ENCODE measurements at places on chromosomes 7 and 10. TPM values are rescaled to one million over a fixed set of nuclear protein-coding genes. Genes with fewer than 3 reads are reported as not detected.

GRCh38 chr7:131103997-131104396 lies 223.7 kb upstream of the MKLN1 start:
- no peak overlapping the region for H3K4me3 ChIP-seq
- peaks cover 41% of the 10 kb centered on the region for H3K4me1 ChIP-seq
- DNase-seq = no peak
- H3K27me3 ChIP-seq = no peaks in the 10 kb centered on the region

GRCh38 chr10:24969841-24970281 lies 17.5 kb upstream of the PRTFDC1 start:
- H3K27me3 ChIP-seq = no peaks in the 10 kb centered on the region
- H3K4me1 ChIP-seq = peaks cover 4% of the 10 kb centered on the region
- H3K4me3 ChIP-seq = no peak overlapping the region
- no peak for DNase-seq

LRIT1 gene
- total RNA-seq = not detected

DNA sequence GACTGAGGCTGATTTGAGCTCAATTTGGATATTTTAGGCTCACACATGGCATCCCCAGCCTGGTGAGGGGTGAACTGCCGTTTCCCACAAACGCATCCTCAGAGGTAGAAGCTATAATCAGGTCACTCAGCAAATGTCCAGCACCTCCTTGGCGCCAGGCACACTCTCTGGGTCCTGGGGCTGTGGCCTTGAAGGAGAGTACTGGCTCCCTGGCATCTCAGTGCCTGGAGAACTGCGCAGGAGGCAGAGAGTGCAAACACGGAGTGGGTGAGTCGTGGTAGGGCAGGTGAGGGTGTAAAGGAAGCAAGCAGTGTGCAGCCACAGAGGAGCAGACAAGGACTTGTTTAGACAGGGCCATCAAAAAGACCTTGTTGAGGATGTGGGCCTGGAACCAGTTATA lies 224.0 kb upstream of the ZNF32 start:
- no peak overlapping the region for H3K4me3 ChIP-seq
- H3K4me1 ChIP-seq = no peaks in the 10 kb centered on the region

DNA sequence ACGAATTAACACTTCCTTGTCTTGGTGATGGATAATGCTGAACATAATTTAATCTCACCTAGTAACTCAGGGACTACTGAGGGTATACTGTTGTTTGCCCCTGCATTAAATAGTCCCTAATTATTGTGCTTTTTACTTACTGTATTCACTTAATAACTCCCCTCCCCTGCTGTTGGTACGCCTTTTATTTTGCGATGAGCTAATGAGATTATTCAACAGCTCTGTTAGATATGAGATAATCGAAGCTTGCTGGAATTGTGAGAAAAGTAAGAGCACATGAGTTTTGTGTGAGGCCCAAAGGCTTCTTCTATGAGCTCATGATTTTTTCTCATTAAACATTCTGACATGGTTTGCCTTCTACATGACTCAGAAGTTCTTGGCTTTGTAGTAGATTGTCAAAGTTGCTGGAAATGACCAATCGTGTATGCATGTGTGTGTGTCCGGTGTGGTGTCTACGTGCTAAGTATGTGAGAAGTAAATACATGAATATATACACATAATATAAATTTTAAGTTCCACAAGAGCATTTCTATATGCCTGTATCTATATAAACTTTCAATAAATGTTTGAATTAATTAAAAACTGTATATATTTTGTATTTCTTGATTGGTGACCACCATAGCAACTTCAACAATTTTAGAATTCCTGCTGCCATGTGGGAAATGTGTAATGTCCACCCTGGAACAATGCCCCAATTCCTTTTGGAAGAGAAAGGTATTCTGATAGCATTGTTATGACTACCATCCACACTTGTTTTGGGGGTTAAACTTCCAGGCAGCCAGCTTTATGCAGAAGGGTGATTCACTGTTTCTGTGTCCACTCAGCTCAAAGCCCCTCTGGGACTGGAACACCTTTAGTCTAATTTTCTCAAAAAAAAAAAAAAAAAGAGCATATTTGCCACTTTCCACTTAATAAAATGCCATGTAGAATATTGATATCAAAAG lies 106.2 kb downstream of the SAMD9 start:
- no peaks in the 10 kb centered on the region for H3K36me3 ChIP-seq
- peaks cover 8% of the 10 kb centered on the region for H3K4me1 ChIP-seq
- H3K27ac ChIP-seq = no peak overlapping the region
- no peak for DNase-seq
- H3K27me3 ChIP-seq = peaks cover 21% of the 10 kb centered on the region

GRCh38 chr10:72883861-72884260 lies 9.7 kb upstream of the OIT3 start:
- DNase-seq = no peak
- H3K36me3 ChIP-seq = peaks cover 16% of the 10 kb centered on the region
- no peaks in the 10 kb centered on the region for H3K27me3 ChIP-seq
- no peak overlapping the region for H3K4me3 ChIP-seq
- H3K4me1 ChIP-seq = peaks cover 8% of the 10 kb centered on the region
- no peak overlapping the region for H3K27ac ChIP-seq

GRCh38 chr7:3043544-3044371 lies at the start of gene CARD11:
TSS of gene CARD11 (minus strand) at chr7:3043867. CDS start at chr7:2958506, 85,361 bp downstream.
- H3K36me3 ChIP-seq = peaks cover 35% of the 10 kb centered on the region
- peaks cover 29% of the 10 kb centered on the region for H3K4me1 ChIP-seq
- no peaks in the 10 kb centered on the region for H3K27me3 ChIP-seq
- peak; percentile 55 for DNase-seq

MEIG1 gene
- total RNA-seq = not detected

GRCh38 chr7:130940326-130940725 lies 206.3 kb upstream of the KLF14 start:
- H3K4me1 ChIP-seq = peaks cover 83% of the 10 kb centered on the region
- no peak for DNase-seq
- peak overlapping the region; percentile 66 for H3K4me3 ChIP-seq
- no peaks in the 10 kb centered on the region for H3K27me3 ChIP-seq

SSMEM1 gene
- total RNA-seq = not detected

DNA sequence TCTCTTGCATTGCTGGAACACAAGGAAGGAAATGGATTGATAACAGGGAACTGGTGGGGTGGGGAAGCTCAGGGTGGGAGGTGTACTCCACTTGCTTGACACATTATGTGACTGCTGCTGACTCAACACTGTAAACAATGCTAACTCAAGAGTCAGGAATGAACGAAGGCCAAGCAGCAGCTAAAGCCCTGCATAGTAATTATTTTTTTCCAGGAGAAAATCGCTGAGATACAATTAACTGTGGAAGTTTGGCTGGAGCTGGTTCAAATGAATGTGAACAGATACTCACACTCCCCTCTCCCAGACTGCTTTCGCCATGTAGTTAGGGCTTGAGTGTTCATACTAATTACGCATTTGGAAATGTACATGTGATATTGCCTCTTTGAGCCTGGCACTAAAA lies 170.9 kb upstream of the AOAH start:
- peaks cover 18% of the 10 kb centered on the region for H3K4me1 ChIP-seq
- H3K27me3 ChIP-seq = no peaks in the 10 kb centered on the region
- H3K27ac ChIP-seq = no peak overlapping the region
- no peak for DNase-seq
- H3K36me3 ChIP-seq = peaks cover 67% of the 10 kb centered on the region

AMPH gene
- 0.14 TPM for total RNA-seq

DNA sequence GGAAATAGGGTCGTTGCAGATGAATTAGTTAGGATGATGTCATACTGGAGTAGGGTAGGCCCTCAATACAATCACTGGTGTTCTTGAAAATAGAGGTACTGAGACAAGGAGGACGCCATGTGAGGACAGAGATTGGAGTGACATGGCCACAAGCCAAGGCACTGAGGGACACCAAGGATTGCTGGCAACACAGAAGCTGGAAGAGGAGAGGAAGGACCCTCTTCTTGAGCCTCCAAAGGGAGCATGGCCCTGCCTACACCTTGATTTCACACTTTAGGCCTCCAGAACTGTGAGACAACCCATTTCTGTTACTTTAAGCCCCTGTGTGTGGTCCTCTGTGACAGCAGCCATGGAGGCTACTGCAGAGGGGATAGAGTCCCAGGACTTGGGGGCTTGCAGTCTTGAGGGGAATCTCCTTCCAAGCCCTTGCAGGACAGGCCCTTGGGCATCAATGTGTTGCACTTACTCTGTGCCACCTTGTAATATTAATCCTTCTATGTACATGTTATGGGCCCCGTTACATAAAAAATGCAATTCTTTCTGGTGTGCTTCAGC lies 3.7 kb upstream of the AOC1 start:
- no peaks in the 10 kb centered on the region for H3K4me1 ChIP-seq
- H3K27me3 ChIP-seq = peaks cover 24% of the 10 kb centered on the region
- no peak overlapping the region for H3K27ac ChIP-seq
- H3K36me3 ChIP-seq = no peaks in the 10 kb centered on the region
- no peak for DNase-seq

DNA sequence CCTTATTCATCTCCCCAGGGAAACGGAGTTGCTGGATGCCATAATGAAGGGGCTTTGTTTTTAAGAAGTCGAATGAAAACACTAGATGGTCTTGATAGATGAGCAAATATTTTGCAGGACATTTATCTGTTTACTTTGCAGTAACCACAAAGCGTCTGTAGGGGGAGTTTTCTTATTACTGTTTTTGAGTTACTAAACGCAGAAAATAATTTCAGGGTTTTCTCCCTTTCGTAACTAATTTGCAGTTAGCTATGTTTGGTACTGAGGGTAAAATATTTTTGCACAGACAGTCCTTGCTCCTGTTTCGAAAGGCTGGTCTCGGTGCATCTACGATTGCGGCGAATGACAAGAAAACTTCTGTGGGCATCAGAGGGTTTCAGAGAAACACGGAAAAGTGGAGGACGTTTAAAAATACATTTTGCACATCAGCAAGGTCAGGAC lies 505.6 kb upstream of the MKI67 start:
- no peaks in the 10 kb centered on the region for H3K27me3 ChIP-seq
- no peak for DNase-seq
- no peak overlapping the region for H3K4me3 ChIP-seq
- no peaks in the 10 kb centered on the region for H3K36me3 ChIP-seq

DNA sequence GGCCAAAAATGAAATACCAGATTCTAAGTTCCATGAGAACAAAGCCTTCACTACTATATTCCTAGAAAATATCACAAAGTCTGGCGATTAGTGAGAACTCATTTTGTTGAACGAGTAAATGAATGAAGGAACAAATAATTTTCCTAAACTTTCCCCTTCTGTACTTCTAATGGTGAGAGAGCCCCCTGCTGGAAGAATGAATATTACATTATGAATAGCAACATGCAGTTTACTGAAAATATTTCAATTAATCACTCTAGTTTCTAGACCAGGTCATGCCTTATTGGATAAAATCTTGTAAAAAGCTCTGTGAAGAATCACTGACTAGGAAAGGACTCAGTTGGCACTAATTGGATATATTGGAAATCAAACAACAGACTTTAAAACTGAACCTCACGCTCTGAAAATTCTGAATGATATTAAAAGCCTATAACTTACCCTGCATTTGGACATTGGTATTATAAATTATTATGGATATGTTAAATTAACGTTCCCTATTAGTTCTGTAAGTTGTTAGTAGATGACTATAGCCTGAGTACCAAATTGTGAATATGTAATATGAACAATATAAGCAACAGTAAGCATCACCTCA lies 32.4 kb upstream of the MTPN start:
- H3K4me1 ChIP-seq = no peaks in the 10 kb centered on the region
- H3K27ac ChIP-seq = no peak overlapping the region
- no peak for DNase-seq
- H3K27me3 ChIP-seq = peaks cover 9% of the 10 kb centered on the region
- H3K4me3 ChIP-seq = no peak overlapping the region

DNA sequence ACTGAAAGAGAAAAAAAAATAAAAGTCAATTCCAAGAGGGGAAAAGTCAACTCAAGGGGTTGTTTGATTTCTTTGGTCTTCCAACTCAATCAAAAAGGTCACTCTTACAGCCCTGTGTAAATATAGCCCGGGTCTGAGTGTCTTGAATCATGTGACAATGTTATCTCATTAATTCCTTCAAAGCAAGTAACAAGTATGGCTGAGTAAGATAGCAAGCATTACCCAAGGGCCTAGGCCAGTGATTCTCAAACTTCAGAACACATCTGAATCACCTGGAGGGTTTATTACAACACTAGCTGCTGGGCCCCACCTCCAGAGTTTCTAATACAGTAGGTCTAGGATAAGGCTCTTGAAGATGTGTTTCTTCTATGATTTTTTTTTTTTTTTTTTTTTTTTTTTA lies 125.0 kb downstream of the PRLHR start:
- H3K4me3 ChIP-seq = no peak overlapping the region
- H3K4me1 ChIP-seq = no peaks in the 10 kb centered on the region
- no peak overlapping the region for H3K27ac ChIP-seq
- H3K27me3 ChIP-seq = peaks cover 1% of the 10 kb centered on the region

DCLRE1C gene
- 21.0 TPM for total RNA-seq

- no peak for DNase-seq
- no peak overlapping the region for H3K4me3 ChIP-seq
- no peaks in the 10 kb centered on the region for H3K36me3 ChIP-seq
- H3K27ac ChIP-seq = no peak overlapping the region
- H3K4me1 ChIP-seq = peaks cover 15% of the 10 kb centered on the region
Observed at GRCh38 chr10:43775384-43775783, 126.7 kb upstream of the ZNF32 start.

GRCh38 chr10:43981232-43981631 lies 332.6 kb upstream of the ZNF32 start:
- H3K36me3 ChIP-seq = no peaks in the 10 kb centered on the region
- H3K27ac ChIP-seq = no peak overlapping the region
- DNase-seq = no peak
- peaks cover 7% of the 10 kb centered on the region for H3K4me1 ChIP-seq
- H3K4me3 ChIP-seq = no peak overlapping the region
- peaks cover 1% of the 10 kb centered on the region for H3K27me3 ChIP-seq

FGFBP3 gene
- 2.4 TPM for total RNA-seq

GRCh38 chr10:21522631-21523406 lies 2.7 kb downstream of the SKIDA1 start:
- H3K27me3 ChIP-seq = peaks cover 48% of the 10 kb centered on the region
- no peak overlapping the region for H3K4me3 ChIP-seq
- no peak overlapping the region for H3K27ac ChIP-seq
- no peak for DNase-seq

GRCh38 chr7:12730523-12730922 lies 43.1 kb downstream of the ARL4A start:
- no peak for DNase-seq
- peaks cover 16% of the 10 kb centered on the region for H3K4me1 ChIP-seq
- no peak overlapping the region for H3K4me3 ChIP-seq
- no peak overlapping the region for H3K27ac ChIP-seq
- H3K27me3 ChIP-seq = no peaks in the 10 kb centered on the region
- H3K36me3 ChIP-seq = no peaks in the 10 kb centered on the region

GRCh38 chr7:115117748-115118147 lies 195.9 kb downstream of the MDFIC start:
- no peaks in the 10 kb centered on the region for H3K36me3 ChIP-seq
- peaks cover 10% of the 10 kb centered on the region for H3K27me3 ChIP-seq
- H3K4me3 ChIP-seq = no peak overlapping the region
- no peaks in the 10 kb centered on the region for H3K4me1 ChIP-seq

All from activated T-helper 2 cell treated with anti-CD3 and anti-CD28 coated beads, Interferon-gamma antibody, Interleukin-2, Interleukin-4, amounts not matched to agents 10 μg/mL and 5 μg/mL and 100 μg/mL, durations not matched to agents 14 hours and 24 hours and 36 hours (primary cell).